ENCODE measurements at places on chromosomes 1 and 21.

DNA sequence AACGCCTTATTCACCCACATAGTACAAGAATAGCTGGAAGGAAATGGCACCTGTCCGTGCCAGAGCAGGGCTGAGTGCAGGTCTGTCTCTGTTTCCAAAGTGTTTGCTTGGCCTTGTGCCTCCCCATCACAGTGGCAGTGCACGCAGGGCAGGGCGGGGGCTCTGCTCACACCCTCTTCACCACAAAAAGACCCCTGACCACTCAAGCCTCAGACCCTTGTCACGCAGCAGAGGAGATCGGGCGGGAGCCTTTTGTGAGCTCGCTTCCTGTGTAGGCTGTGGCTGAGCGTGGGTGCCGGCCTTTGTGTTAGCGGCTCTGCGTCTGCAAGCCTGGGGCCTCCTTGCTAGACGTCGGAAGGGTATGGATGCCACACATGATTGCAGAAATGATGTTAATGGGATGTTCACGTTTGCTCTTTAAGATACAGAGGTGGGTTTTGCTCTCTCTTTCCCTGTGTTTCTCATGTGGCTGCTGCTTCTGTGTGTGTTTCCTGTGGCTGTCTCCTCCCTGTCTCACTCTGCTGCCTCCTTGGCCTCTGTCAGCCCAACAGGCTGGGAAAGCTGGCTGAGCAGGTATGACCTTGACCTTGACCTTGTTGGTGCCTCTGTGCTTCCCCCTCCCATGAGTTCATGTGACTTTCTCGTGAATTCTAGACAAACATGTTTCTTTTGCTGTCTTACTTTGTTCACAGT lies 45.4 kb downstream of the S100B start:
- DNase-seq, result peak; percentile 15

DNA sequence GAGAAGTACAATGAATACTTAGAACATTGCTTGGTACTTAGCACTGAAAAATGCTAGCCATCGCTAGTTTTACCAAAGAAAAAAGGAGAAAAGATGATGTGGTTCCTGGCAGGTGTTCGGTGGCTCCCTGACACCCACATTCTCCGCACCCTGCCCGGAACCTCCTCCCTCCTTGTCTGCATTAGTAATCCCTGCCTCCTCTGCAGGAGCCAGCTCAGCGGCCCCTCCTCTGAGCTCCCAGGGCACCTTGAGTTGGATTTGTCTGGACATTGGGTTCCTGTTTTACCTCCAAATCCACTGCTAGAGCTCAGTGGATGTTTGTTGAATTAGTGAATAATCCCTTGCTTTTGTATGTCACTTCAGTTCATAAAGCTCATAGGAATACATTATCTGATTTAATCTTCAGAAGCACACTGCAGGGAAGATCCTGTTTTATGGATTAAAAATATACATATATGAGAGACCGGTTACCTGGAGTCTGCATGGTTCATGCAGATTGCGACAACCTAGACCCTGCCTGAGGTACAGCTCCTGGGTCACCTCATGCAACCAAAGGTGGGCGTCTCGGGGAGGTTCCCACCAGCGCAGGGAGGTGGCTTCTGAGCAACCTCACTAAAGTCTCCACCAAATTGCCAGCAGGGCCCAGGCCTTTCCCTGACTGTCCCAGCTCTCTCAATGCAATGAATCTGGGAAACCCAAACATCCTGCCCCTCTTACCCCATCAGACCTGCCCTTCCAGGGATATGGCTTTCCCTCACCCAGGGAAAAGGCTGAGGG lies 24.2 kb downstream of the PCAT6 start:
- no peak for DNase-seq

DNA sequence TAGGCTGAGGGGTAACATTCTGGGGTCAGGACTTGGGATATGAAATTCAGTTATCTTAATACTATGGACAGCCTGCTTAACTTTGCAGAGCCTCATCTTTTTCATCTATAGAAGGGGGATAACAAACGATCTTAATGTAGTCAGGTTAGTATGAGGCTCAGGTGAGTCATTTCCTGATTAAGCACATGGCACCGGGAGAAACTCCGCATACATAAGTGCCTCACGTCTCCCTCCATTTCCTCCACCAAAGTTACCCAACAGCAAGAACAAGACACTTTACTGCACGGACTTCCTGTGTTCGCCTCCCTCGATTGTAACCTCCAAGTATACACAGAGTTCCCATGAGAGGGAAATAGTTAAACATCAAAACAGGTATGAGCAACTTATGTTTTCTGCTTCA lies 112.7 kb upstream of the COA6 start:
- DNase-seq, result no peak

DNA sequence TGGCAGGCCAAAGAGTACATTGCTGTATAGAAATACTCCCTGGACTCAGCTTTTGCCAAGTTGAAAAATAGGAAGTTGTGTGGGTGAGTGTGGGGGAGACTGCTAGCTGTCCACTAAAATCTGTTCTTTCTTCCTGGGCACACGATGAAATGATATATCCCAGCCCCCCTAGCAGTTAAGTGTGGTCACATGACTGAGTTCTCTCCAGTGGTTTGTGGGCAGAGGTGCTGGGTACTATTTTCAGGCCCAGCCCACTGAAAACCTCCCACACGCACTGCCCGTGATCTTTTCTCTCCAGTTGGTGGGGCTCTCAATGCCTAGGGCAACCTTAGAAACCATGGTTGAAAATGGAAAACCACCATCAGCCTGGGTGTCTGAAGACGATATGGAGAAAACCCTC lies 119.7 kb upstream of the LMO4 start:
- DNase-seq, result no peak

DNA sequence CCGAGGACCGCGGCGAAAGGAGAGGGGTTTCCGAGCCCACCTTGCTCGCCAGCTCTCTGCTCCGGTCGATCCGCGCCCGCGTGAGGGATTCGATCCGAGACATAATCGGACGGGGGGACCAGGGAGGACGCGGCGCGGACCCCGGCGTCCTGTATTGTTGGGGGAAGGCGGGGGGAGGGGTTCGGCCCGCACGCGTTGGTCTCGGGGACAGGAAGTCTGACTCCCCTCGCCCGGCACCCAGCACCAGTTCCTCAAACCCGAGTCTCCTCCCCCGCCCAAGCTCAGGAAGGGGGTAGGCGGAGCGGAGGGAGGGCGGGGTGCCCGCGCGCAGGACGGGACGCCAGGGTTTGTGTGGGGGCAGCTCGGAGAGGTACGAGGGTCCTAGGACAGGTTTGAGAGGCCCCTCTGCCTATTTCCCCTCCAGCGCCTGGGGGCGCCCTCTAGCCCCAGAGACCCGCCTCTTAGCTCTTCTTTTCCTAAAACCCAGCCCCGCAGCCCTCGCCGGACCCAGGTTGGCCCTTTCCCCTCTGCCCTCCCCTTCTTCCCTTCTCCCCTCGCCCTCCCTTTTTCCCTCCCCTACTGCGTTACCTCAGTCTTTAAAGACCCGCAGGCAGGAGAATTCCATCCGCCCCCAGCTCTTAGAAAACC lies at the start of gene ARHGEF2:
ARHGEF2 (minus strand) TSS at position 223 of the 648 bp plus-strand sequence; CDS start at position 103, 120 bp downstream.
- DNase-seq, result no peak

DNA sequence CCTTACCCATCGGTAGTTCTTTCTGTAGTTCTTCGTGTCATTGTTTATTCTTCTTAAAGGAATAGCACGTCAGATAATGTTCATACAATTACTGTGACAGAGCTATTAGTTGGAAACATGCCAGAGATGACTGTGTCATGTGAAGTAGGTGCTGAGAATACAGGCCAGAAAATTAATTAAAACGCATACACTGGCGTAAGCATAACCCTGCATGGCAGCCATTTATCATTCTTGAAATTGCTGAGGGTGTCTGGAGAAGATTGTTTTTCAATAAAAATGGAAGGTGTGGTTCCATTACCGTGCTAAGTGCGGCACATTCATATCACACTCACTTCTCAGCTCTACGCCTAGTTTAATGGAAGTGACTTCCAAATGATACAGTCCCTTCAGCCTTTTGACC lies 7.8 kb downstream of the ETS2 start:
- DNase-seq, result no peak

DNA sequence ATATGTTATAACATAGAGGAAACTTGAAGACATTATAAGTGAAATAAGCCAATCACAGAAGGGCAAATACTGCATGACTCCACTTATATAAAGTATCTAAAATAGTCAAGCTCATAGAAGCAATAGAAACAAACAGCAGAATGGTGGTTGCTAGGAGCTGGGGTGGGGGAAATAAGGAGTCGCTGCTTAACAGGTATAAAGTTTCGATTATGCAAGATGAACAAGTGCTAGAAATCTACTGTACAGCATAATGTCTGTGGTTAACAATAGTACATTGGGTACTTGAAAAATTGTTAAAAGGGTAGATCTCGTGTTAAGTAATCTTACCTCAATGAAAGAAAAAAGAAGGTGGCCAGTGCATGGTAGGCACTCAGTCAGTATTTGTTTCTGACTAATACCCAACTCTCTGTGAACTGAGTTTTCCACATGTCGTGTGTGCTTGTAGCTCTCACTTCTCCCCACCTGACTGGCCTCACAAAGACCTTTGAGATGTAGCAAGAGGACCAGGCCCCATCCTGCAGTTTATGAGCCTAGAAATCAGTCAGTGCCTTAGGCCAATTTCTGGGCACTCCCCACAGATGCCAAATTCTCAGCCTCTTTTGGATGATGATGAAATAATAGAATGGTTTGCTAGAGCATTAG lies 14.7 kb upstream of the SPRR5 start:
- no peak for DNase-seq

DNA sequence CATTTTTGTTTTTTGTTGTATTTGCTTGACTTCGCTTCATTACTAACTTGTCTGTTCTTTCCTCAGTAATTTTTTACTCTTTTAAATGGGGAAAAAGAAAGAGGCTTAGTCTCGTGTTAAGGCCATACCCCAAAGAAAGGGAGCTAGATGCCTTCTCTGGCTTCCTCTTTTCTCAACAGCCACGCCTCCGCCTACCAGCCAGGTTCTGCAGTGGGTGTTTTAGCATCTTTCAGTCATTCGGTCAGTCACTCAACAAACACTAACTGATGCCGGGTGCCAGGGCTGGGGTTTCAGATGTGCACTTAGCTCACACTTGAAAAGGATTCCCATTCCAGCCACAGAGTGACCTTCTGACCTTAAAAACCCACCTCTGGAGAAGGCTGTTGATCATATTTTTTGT lies 46.3 kb upstream of the VAV3 start:
- DNase-seq, result no peak
